ENCODE measurements at places on chromosomes 5 and 9. TPM values are rescaled to one million over a fixed set of nuclear protein-coding genes. Genes with fewer than 3 reads are reported as not detected.

- no peak for DNase-seq
Measured at GRCh38 chr9:83029531-83030137, 33.3 kb downstream of the RASEF start.

DNA sequence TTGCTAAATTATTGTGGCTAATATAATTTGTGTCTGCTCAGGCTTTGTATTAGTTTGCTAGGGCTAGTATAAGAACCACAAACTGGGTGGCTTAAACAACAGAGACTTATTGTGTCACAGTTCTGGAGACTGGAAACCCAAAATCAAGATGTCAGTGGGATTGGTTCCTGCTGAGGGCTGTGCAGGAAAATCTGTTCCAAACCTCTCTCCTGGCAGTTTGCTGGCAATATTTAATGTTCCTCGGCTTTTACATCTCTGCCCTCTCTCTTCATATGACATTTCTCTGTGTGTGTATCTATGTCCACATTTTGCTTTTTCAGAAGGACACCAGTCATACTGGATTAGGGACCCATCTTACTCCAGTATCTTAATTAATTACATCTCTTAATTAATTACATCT is 498.8 kb upstream of the CD180 start:
- DNase-seq, result no peak

DNA sequence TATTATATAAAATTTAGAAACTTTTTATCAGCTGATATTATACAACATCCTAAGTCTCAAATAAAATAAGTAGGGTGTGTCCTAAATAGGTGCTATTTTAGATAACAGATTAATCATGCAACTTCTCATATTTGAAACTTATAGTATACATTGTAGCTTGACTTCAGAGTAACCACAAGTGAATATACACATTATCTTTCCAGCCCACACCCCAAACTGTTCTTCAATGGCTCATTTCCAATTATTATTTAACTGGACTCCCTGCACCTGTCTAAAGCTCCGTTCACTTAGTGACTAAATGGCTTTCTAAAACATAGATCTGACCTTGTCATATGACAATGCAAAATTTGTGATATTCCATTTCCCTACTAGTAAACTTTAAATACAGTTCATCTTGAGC is 490.9 kb upstream of the RGMB start:
- no peak for DNase-seq

The CTNND2 gene
- 143 TPM for total RNA-seq

GRCh38 chr5:6544561-6544935 is 88.3 kb downstream of the NSUN2 start:
- DNase-seq, result no peak

GRCh38 chr5:52041842-52042241 is 658.6 kb downstream of the ISL1 start:
- no peak for DNase-seq

DNA sequence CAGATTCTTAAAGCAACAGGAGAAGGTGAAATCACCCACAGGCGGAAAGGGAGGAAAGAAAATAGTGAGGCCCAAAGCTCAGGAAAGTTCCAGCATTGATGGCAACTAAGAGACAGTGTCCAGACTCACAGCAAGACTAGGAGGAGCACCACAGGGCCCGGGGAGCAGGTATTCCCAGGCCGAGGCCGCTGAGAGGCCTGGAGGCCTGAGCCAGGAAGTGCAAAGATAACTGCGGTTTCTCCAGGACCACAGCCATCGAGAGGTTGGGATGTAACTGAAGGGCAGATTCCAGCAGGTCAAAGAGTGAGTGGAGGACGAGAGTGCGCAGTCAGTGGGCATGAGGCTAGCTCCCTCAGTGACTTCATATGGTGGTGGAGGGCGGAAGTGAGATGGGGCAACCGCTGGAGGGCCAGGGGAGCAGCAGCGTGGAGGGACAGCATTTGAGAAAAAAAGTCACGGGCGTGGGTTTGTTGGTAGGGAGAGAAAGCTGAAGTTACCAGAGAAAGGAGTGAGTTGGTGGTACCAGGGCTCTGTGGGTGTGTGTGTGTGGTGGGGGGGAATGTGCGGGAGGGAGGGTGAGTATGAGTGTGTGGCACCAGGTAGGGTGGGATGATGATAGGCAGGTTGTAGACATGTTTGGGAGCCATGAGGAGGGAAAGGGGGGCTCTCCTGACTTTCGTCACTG is 89.7 kb downstream of the PSD2 start:
- no peak for DNase-seq

DNA sequence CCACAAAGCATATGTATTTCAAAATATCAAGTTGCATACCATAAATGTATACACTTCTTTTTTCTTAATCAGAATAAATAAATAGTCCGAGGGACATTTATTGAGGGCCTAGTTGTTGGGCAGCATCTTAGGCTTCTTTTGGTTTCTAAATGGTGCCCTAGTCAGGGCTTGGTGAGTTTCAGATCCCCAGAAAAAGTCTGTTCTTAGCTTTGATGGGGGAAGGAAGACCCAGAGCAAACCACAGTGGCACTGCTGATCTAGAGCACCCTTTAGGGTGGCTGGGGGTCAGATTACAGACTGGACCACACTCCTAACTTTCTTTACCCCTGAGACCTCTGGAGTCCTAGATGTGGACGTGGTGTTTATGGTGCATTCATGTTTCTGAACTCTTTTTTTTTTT is 97.8 kb downstream of the C9orf152 start:
- DNase-seq, result no peak

- DNase-seq, result no peak
Measured at GRCh38 chr5:23451156-23451555, 56.3 kb upstream of the PRDM9 start.
